Myometrial cell (primary cell): ENCODE measurements at places on chromosomes 11 and 22. TPM values are rescaled to one million over a fixed set of nuclear protein-coding genes. Genes with fewer than 3 reads are reported as not detected.

Gene KCNK7
- total RNA-seq: not detected in 2 replicates

Gene KCNK4
- 0.35 TPM in 1 of 2 replicates, not detected in the other for total RNA-seq

Gene NCF4
- total RNA-seq: not detected in 2 replicates

Gene PGA5
- total RNA-seq: not detected in 2 replicates

Gene TTLL8
- total RNA-seq: not detected in 2 replicates

Gene ZNF280B
- total RNA-seq: 0.53 and 0.86 TPM in 2 replicates

Gene CDON
- 0.58 and 1.8 TPM in 2 replicates for total RNA-seq

Gene IFT27
- 19.0 and 20.5 TPM in 2 replicates for total RNA-seq

Gene KCNJ11
- not detected in 2 replicates for total RNA-seq

Gene ROM1
- 2.8 and 14.1 TPM in 2 replicates for total RNA-seq

Gene C22orf42
- not detected in 2 replicates for total RNA-seq

Gene LMO2
- not detected in 2 replicates for total RNA-seq

Gene KRTAP5-7
- not detected in 2 replicates for total RNA-seq

Gene TRIM48
- total RNA-seq: not detected in 2 replicates

Gene TEX54
- not detected in 2 replicates for total RNA-seq

Gene CNGA4
- total RNA-seq: not detected in 2 replicates

Gene SMIM35
- total RNA-seq: not detected in 2 replicates

Gene ARHGAP20
- total RNA-seq: 1.2 and 2.3 TPM in 2 replicates

Gene DERL3
- 2.3 TPM in 1 of 2 replicates, not detected in the other for total RNA-seq
